Endothelial cell (in vitro differentiated cells): ENCODE measurements at places on chromosomes 7 and 10.

DNA sequence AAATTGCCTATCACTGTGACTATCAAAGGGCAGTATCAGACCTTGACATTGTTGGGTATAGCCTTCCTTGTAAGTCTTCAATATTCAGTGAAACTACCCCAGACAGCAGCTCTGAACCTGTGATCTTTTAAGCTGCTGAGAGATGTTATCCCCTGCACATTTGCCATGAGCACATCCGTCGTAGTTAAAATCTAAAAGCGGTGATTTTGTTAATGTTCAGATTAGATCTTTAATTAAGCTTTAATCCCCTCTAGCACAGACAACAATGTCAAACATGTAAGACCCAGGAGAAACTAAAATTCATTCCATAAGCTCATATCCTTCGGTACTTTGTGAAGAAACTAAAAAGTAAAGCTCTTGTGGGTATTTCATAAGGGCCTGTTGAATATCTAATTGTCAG lies 105.8 kb downstream of the MALRD1 start:
- no peaks in the 10 kb centered on the region for H3K27me3 ChIP-seq
- no peak overlapping the region for H3K27ac ChIP-seq
- H3K4me1 ChIP-seq: peaks cover 4% of the 10 kb centered on the region
- no peak overlapping the region for H3K4me3 ChIP-seq
- DNase-seq: no peak

- H3K27me3 ChIP-seq: peaks cover 4% of the 10 kb centered on the region
- H3K4me3 ChIP-seq: no peak overlapping the region
- no peak for DNase-seq
- no peak overlapping the region for H3K27ac ChIP-seq
- H3K4me1 ChIP-seq: peaks cover 26% of the 10 kb centered on the region
These were observed 65.1 kb downstream of the MET start for GRCh38 chr7:116736927-116737715.

- H3K4me3 ChIP-seq: peak within 1 kb of the TSS; percentile 91
- peaks cover 14% of the 10 kb centered on the region for H3K27me3 ChIP-seq
- no peak within 1 kb of the TSS for H3K27ac ChIP-seq
- H3K36me3 ChIP-seq: peaks cover 7% of the 10 kb centered on the region
- peak; percentile 49 for DNase-seq
- H3K4me1 ChIP-seq: peaks cover 31% of the 10 kb centered on the region
These were observed at the start of gene CTBP2 for GRCh38 chr10:125159932-125160855. Gene CTBP2, minus strand, starts transcription at chr10:125160563.

- H3K27me3 ChIP-seq: peaks cover 5% of the 10 kb centered on the region
- H3K27ac ChIP-seq: no peak overlapping the region
- peak overlapping the region; percentile 40 for H3K4me3 ChIP-seq
- DNase-seq: no peak
These were observed 4.3 kb downstream of the SLC29A3 start for GRCh38 chr10:71323407-71323806.

DNA sequence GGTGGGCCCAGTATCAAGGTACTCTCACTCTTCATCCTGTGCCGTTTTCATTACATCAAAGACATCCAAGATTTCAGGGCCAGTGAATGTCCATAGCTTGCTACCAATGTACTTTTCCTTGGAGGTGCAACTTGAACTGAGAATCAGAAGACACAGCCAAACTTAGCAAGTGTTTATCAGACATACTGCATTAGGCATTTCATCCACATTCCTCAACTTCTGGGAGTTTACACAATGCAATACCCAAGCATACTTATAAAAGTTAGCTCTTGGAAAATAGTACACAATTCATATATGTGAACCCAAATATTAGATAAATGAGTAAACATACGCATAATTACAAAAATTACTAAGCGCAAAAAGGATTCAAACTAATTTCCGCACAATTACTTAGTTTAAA lies 216.3 kb upstream of the RHOBTB1 start:
- no peaks in the 10 kb centered on the region for H3K36me3 ChIP-seq
- H3K4me1 ChIP-seq: no peaks in the 10 kb centered on the region
- no peak for DNase-seq
- H3K27me3 ChIP-seq: peaks cover 2% of the 10 kb centered on the region
- H3K4me3 ChIP-seq: no peak overlapping the region
- H3K27ac ChIP-seq: no peak overlapping the region

GRCh38 chr7:112510001-112510742 lies 29.4 kb downstream of the LSMEM1 start:
- peaks cover 5% of the 10 kb centered on the region for H3K27me3 ChIP-seq
- no peak for DNase-seq
- no peaks in the 10 kb centered on the region for H3K36me3 ChIP-seq
- H3K27ac ChIP-seq: no peak overlapping the region
- H3K4me3 ChIP-seq: no peak overlapping the region

- no peak overlapping the region for H3K27ac ChIP-seq
- no peaks in the 10 kb centered on the region for H3K4me1 ChIP-seq
- H3K36me3 ChIP-seq: no peaks in the 10 kb centered on the region
- H3K27me3 ChIP-seq: no peaks in the 10 kb centered on the region
- no peak overlapping the region for H3K4me3 ChIP-seq
- DNase-seq: peak; percentile 78
These were observed 5.7 kb downstream of the UPK3B start for GRCh38 chr7:76515999-76516443.

GRCh38 chr7:16223963-16224707 lies 197.2 kb downstream of the CRPPA start:
- H3K36me3 ChIP-seq: no peaks in the 10 kb centered on the region
- H3K4me3 ChIP-seq: no peak overlapping the region
- DNase-seq: no peak
- no peak overlapping the region for H3K27ac ChIP-seq

DNA sequence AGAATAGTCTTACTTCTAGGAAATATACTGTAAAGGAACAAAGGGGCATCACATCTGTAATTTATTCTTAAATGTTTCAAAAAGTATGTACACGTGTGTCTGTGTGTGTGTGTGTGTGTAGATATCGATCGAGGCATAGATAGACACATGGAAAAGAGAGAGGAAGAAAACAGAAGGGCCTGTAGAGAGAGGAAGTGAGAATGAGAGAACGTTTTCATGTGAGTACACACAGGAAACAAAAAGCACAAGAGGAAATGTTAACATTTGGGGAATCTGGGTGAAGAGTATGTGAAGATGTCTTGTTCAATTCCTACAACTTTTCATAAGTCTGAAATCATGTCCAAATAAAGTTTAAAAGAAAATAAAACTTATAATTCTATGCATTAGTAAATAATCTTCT lies 286.5 kb upstream of the SORCS1 start:
- H3K4me1 ChIP-seq: peaks cover 4% of the 10 kb centered on the region
- no peak overlapping the region for H3K27ac ChIP-seq
- H3K4me3 ChIP-seq: no peak overlapping the region
- no peak for DNase-seq

DNA sequence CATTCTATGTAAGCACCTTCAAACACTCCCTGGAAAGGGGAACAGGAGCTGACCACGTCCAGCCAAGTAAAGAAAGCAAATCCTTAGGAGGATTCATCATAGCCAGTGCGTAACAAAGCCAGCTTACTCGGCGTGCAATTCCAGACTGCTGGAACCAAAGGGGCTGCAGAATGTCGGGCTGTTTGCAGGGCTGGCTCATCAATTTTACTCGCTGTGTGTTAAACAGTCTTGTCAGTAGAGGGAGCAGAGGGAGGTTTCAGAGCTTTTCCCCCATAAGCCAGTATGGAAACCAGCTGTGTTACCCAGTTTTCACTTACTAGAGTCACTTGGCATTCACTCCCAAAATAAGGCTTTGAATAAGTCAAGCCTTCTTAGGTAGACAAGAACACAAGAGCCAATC lies 127.1 kb downstream of the KMT2E start:
- peaks cover 6% of the 10 kb centered on the region for H3K27me3 ChIP-seq
- H3K4me1 ChIP-seq: peaks cover 14% of the 10 kb centered on the region
- H3K27ac ChIP-seq: no peak overlapping the region
- DNase-seq: no peak

DNA sequence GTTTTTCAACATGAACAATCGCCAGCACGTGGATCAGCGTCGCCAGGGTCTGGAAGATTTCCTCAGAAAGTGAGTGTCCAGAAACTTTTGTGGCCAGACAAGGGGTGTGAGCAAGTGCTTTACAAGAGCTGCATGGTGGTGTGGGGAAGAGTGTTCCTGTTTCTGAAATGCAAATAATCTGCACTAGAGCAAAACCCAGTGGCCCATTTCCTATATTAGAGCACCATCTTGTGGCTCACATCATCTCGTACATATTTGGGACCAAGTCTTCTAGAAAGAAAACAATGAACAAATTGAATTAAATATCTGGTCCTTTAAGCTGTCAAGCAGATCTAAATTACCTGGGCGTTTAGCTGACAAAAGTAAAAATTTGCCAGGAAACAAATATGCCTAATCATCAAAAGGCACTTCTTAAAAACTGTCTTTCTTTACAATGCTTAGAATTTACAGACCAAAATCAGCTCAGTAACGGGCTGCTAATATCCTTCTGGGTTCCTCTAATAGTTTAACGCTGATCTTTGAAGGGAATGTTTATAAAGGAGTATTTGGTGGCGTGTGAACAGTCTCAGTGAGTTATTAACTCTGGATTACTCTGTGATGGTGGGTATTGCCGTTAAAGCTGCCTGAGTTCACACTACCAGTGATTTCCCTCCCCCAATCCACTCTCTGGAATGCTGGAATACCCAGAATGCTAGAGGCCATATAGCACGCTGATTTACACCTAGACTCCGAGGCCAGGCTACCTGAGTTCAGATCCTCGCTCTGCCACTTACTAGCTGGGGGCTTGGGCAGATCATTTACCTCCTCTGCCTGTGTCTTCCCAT lies 73.6 kb downstream of the SNX10 start:
- H3K27me3 ChIP-seq: peaks cover 2% of the 10 kb centered on the region
- peaks cover 5% of the 10 kb centered on the region for H3K4me1 ChIP-seq
- H3K27ac ChIP-seq: no peak overlapping the region
- H3K36me3 ChIP-seq: no peaks in the 10 kb centered on the region

DNA sequence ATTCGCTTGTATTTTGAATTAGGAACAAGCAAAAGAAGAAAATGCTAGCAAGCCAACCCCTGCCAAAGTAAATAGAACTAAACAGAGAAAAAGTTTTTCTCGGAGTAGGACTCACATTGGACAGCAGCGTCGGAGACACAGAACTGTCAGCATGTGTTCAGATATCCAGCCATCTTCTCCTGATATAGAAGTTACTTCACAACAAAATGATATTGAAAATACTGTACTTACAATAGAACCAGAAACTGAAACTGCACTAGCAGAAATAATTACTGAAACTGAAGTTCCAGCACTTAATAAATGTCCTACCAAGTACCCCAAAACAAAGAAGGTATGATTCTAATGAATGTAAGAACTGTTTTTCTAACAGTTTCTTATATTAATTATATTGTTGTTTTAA lies 87.9 kb downstream of the KMT2E start:
- H3K4me3 ChIP-seq: no peak overlapping the region
- H3K36me3 ChIP-seq: peaks cover 12% of the 10 kb centered on the region
- H3K27me3 ChIP-seq: no peaks in the 10 kb centered on the region
- DNase-seq: no peak
- H3K4me1 ChIP-seq: no peaks in the 10 kb centered on the region
- H3K27ac ChIP-seq: no peak overlapping the region

DNA sequence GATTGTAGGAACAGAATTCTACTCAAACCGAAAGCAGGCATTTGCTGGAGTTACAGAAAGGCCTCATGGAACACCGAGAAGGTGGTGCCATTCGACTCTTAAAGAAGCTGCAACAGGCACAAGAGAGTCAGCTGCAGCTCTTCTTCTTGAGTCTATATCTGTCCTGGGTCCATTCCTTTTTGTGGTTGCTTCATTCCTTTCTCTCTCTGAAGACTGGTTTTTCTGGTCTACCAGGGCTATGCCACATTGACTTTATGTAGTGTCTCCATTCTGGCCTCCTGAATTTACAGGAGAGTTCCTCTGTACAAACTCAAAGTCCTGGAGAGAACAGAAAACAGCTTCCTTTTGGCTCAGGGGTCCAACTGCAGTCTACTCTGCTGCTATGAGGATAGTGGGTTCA lies 132.8 kb downstream of the CFTR start:
- no peaks in the 10 kb centered on the region for H3K36me3 ChIP-seq
- H3K4me1 ChIP-seq: no peaks in the 10 kb centered on the region
- DNase-seq: no peak
- no peak overlapping the region for H3K27ac ChIP-seq
- no peaks in the 10 kb centered on the region for H3K27me3 ChIP-seq

GRCh38 chr7:98728555-98728954 lies 111.5 kb downstream of the NPTX2 start:
- peaks cover 6% of the 10 kb centered on the region for H3K4me1 ChIP-seq
- DNase-seq: no peak
- no peak overlapping the region for H3K27ac ChIP-seq
- no peak overlapping the region for H3K4me3 ChIP-seq
- no peaks in the 10 kb centered on the region for H3K36me3 ChIP-seq

DNA sequence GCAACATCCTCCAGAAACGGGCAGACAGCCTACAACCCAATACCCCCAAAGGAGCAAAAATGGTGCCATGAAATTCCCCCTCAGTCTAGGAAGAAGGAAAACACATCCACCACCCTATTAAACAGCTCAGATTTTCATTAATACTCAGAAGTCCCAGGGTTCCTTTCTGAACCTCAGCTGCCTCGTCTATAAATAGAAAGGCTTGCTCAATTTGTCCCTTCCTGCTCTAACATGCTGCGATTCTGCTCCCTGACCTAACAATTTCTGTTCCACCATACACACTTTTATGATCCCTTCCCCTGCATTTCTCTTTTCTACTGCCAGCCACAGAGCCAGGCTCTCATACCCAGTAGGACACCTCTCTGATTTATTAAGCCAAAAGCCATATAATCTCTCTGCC lies 68.1 kb downstream of the MTERF1 start:
- no peaks in the 10 kb centered on the region for H3K36me3 ChIP-seq
- no peak overlapping the region for H3K4me3 ChIP-seq
- H3K4me1 ChIP-seq: no peaks in the 10 kb centered on the region
- H3K27ac ChIP-seq: no peak overlapping the region
- DNase-seq: no peak

DNA sequence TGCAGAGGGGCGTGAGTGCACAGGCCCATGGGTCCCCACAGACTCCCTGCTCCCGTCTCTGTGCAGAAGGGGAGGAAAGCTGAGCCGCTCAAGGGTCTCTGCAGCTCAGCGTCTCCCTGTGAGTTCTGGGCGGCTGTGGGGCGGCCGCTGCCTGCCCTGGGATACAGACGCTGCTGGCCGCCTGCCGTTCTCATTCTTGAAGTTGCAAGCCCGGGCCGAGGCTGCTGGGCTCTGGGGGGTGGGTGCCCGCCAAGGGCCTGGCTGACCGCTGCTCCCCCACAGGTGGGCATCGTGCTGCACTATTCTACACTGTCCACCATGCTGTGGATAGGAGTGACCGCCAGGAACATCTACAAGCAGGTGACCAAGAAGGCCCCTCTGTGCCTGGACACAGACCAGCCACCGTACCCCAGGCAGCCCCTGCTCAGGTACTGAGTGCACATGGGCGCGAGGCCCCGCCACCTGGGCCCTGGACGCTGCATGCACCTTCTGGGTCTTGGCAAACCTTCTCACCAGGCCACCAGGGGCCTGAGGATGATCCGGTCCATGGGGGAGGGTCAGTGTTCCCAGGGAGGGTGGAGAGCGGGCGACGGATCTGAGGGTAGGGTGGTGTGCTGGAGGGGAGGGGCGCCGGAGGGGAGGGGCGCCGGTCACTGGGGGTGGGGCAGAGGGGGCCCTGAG lies 14.8 kb downstream of the ADGRA1 start:
- peaks cover 5% of the 10 kb centered on the region for H3K27me3 ChIP-seq
- peaks cover 5% of the 10 kb centered on the region for H3K36me3 ChIP-seq
- H3K4me1 ChIP-seq: no peaks in the 10 kb centered on the region

GRCh38 chr10:115321360-115321759 lies 228.2 kb downstream of the ATRNL1 start:
- no peak overlapping the region for H3K4me3 ChIP-seq
- H3K27me3 ChIP-seq: no peaks in the 10 kb centered on the region
- H3K27ac ChIP-seq: no peak overlapping the region
- H3K36me3 ChIP-seq: no peaks in the 10 kb centered on the region

GRCh38 chr10:17216901-17217395 lies 11.1 kb upstream of the VIM start:
- H3K4me3 ChIP-seq: no peak overlapping the region
- DNase-seq: no peak
- peaks cover 25% of the 10 kb centered on the region for H3K4me1 ChIP-seq
- H3K27ac ChIP-seq: peak overlapping the region; percentile 94
